WTC11 (cell line): ENCODE measurements at places on chromosomes 1 and 21. TPM values are rescaled to one million over a fixed set of nuclear protein-coding genes. Genes with fewer than 3 reads are reported as not detected.

Gene LCE6A
- not detected in 3 replicates for total RNA-seq

Gene PLPPR4
- 1.1 to 1.4 TPM (median 1.3 TPM) in 3 replicates for total RNA-seq

Gene KCNJ15
- total RNA-seq: 0.14 to 0.57 TPM in 2 of 3 replicates, not detected in the other

Gene RAB42
- 8.9 to 12.6 TPM (median 10.1 TPM) in 3 replicates for total RNA-seq

Gene PAX7
- 0.24 to 0.73 TPM (median 0.37 TPM) in 3 replicates for total RNA-seq

Gene DEPDC1
- 39.8 to 46.0 TPM (median 44.5 TPM) in 3 replicates for total RNA-seq

Gene SERINC2
- 26.0 to 27.8 TPM (median 27.6 TPM) in 3 replicates for total RNA-seq

DNA sequence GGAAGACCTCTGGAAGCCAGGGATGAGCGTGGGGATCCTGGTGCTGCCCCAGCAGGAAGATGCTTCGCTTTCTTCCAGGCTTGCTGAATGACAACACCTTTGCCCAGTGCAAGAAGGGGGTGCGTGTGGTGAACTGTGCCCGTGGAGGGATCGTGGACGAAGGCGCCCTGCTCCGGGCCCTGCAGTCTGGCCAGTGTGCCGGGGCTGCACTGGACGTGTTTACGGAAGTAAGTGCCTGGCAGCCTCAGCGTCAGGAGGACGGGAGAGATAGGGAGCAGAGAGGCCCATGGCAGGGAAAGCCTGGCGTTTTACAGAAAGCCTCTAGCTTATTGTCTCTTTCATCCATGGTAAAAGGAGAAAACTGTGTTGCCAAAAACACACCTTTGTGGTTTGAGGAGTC is 23.5 kb downstream of the PHGDH start:
- no peak for DNase-seq

DNA sequence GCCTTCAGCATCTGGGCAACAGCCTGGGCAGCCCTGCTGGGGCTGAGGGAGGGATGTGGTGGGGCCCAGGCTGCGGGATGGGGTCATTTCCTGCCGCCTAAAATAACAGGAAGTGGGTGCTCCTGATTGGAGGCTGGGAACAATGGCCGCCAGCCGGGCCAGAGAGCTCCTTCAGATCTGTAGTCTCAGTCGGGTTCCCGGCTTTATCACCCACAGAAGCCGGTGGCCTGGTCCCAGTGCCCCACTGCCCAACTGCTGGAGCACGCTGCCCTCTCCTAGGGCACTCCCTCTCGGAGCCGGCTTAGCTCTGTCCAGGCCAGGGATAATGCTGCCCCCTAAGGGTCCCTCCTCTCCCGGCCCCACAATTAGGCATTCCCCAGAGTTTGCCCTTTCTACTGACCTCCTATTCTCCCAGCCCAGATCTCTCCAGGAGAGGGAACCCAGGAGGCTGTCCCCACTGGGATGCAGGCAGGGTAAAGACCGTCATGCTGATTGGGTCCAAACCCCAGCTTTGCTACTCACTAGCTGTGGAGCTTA is 5.1 kb downstream of the MAP7D1 start:
- DNase-seq: peak; percentile 71

GRCh38 chr1:115929881-115930280 is 46.4 kb upstream of the SLC22A15 start:
- DNase-seq: no peak

DNA sequence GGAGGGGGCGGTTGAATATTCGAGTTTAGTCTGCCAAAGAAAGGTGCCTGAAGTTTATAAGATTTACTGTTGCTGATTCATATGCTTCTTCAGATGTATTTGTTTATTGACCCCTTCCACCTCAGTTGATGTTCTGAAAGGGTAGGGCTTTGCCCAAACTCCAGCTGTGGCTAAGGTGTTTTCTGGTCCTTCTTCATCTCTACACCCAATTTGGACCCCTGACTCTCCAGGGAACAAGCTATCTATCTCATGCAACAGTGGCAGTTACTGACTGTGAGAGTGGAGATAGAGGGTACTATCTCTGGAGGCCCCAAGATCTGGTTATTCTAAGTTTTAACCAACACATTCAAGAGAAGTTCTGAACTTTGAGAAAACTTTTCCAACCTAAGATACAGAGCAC is 12.6 kb upstream of the ALG14 start:
- DNase-seq: no peak

GRCh38 chr1:81409780-81410274 is 390.9 kb upstream of the ADGRL2 start:
- DNase-seq: no peak

- no peak for DNase-seq
Observed at GRCh38 chr1:202319381-202320080, 22.2 kb downstream of the UBE2T start.

DNA sequence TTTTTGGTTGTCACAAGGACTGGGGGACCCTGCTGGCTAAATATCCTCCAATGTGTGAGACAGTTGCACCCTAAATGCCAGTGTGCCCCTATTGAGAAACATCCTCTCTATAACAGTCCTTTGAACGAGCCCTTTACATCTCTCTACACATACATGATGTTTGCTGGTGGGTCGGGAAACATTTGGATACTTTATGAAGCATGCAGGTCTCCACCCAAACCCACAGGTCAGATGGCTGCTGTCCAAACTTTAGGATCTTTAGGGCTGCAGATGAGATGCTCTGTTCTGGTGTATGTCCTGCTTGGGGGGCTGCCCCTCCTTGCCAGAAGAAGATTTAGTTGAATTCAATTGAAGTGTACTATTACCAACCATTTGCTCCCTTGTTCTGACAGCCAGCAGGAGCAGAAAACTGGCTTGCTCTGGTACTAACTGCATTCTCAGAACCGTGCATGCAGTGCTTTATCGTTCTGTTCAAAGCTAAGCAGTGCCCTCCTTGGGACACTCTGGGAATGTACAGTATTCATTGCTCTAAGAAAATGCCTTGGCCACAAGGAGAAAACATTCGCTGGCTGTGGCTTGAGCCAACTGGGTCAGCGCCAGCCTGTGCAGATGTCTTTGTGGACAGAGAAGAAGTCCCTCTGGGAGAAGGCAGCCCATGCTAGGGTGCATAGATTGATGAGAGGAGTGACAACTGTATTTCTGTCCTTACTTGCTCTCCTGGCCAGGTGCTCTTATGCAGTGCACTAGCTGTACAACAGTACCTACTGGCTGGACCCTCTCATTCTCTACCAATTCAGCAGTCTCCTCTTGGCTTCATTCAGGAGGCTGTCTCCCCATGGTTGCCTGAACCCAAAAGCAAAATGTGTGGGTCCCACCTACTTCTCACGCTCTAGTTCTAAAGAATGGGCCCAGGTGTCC is 61.4 kb upstream of the DIRAS3 start:
- peak; percentile 17 for DNase-seq

DNA sequence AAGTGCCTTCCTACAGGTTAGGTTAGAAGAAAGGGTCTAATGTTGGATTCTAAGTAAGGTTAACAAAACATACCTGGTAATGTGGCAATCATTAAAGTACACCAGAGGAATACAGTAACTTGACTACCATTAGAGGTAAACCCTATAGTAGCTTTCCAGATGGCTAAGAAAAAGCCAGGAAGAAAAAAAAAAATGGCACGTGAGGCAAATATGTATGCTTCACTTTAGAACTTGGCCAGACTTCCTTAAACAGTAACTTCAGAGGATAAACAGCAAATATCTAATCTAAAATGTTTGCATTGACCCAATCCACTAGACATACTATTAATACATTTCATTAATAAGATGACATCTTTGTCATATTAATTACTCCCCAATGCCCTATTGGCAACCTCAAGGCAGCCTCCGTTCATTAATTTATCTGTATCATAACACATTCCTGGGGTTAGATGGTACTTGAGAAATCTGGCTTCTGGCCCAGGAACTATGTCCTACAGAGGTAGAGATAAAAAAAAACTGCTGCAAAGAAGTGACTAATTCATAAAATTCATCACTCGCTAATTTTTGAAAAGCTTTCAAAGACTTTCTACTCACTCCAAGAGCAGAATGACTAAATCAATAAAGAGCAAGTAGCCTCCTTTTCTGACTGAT is 5.8 kb downstream of the DCAF8 start:
- no peak for DNase-seq

GRCh38 chr1:209490013-209490412 is 93.5 kb upstream of the CAMK1G start:
- no peak for DNase-seq

GRCh38 chr1:240946926-240947325 is 335.0 kb upstream of the GREM2 start:
- peak; percentile 23 for DNase-seq
